ENCODE measurements at places on chromosomes 7 and 10.

- H3K27me3 ChIP-seq, result no peaks in the 10 kb centered on the region
- no peak for DNase-seq
- no peaks in the 10 kb centered on the region for H3K36me3 ChIP-seq
Observed at GRCh38 chr7:152641384-152641783, 34.6 kb downstream of the XRCC2 start.

GRCh38 chr10:3782146-3782450, 2.9 kb downstream of the KLF6 start:
- peaks cover 36% of the 10 kb centered on the region for H3K4me1 ChIP-seq
- H3K4me3 ChIP-seq, result peak overlapping the region; percentile 82
- DNase-seq, result no peak
- H3K27ac ChIP-seq, result peak overlapping the region; percentile 99

DNA sequence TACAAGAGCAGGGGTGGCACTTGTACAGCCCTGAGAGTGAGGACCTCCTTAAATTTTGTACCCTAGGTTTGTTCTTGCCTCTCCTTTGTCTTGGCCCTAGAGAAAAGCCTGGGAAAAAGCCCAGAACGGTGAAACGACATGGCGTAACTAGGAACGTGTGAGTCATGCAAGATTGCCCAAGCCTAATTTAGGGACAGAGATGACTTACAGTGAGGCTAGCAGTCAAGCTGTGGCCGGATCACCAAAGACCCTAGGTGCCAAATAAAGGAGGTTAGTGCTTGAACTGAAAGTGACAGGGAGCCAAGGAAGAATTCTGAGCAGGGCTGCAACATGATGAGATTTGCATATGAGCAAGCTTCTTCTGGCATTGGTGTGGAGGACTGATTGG, 25.1 kb downstream of the TBXAS1 start:
- H3K4me1 ChIP-seq, result peaks cover 27% of the 10 kb centered on the region
- no peak for DNase-seq
- no peak overlapping the region for H3K4me3 ChIP-seq
- no peaks in the 10 kb centered on the region for H3K36me3 ChIP-seq
- H3K27me3 ChIP-seq, result no peaks in the 10 kb centered on the region

DNA sequence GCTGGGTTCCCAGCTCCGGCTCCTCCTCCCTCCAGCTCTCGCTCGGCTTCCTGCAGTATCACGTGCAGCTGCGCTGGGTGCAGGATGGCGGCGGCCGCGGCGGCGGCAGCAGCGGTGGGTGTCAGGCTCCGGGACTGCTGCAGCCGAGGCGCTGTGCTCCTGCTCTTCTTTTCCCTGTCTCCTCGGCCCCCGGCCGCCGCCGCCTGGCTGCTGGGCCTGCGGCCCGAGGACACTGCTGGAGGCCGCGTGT, at the start of gene CNNM1:
Gene CNNM1 (plus strand): TSS at position 53 of the 250 bp plus-strand sequence. CDS start 32 bp downstream, at position 85.
- no peaks in the 10 kb centered on the region for H3K36me3 ChIP-seq
- H3K27ac ChIP-seq, result no peak within 1 kb of the TSS
- no peak for DNase-seq
- peaks cover 12% of the 10 kb centered on the region for H3K4me1 ChIP-seq

- no peaks in the 10 kb centered on the region for H3K27me3 ChIP-seq
- DNase-seq, result no peak
- no peaks in the 10 kb centered on the region for H3K4me1 ChIP-seq
- no peaks in the 10 kb centered on the region for H3K36me3 ChIP-seq
- no peak overlapping the region for H3K27ac ChIP-seq
Observed at GRCh38 chr10:10368951-10369576, 648.6 kb upstream of the CELF2 start.

DNA sequence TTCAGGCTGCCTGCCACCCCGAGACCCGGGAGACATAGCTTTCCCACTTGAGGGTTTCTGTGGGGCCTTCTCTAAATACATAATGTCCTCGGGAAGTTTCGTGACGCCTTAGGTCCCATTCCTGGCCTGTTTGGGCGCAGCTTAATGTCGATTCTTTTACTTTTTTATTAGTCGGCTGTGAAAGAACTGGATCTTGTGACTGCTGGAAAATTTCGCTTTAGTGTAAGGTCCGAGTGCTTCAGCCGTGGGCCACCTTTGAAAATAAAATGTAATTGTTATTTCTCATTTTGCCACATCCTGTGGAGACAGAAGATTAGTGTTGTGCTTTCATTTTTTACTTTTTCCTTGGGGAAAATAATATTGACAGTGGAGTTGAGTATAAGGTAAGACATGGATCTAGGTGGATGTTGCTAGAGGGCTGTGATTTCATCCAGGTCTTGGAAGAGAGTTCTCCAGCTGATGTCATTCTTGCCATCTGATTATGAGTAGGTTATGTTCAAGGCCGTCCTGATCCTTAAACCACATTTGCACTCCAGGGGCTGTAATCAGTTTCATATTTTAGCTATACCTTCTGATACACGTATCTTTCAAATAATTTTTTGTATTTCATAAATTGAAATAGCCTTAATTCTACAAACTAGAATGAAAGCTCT, 830 bp downstream of the RAB18 start:
- H3K36me3 ChIP-seq, result no peaks in the 10 kb centered on the region
- H3K4me3 ChIP-seq, result peak overlapping the region; percentile 89
- no peak for DNase-seq
- H3K27ac ChIP-seq, result peak overlapping the region; percentile 94
- peaks cover 67% of the 10 kb centered on the region for H3K4me1 ChIP-seq
- no peaks in the 10 kb centered on the region for H3K27me3 ChIP-seq

GRCh38 chr7:37323966-37324365, 124.7 kb downstream of the ELMO1 start:
- no peaks in the 10 kb centered on the region for H3K36me3 ChIP-seq
- H3K4me1 ChIP-seq, result no peaks in the 10 kb centered on the region
- H3K27me3 ChIP-seq, result no peaks in the 10 kb centered on the region
- H3K27ac ChIP-seq, result no peak overlapping the region
- no peak overlapping the region for H3K4me3 ChIP-seq

DNA sequence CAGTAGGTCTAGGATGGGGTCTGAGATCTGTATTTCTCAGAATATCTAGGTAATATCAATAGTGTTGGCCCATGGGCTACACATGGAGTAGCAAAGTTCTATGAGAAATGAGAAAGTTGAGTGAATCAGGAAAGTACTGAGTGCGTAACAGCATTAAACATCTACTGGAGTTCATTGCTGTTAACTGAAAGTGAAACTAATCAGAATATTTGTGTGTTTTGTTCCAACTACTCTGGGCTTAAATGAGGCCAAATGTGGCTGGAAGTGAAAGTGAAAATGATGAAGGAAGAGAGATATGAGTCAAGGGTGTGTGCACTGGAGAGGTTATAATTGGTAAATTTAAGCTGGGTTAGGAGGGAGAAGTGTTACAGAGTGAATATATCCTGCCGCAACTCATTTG, 46.5 kb downstream of the TMEM106B start:
- H3K27me3 ChIP-seq, result no peaks in the 10 kb centered on the region
- H3K4me1 ChIP-seq, result no peaks in the 10 kb centered on the region
- H3K4me3 ChIP-seq, result no peak overlapping the region
- H3K36me3 ChIP-seq, result no peaks in the 10 kb centered on the region
- peak overlapping the region; percentile 28 for H3K27ac ChIP-seq

- H3K4me3 ChIP-seq, result no peak overlapping the region
- no peaks in the 10 kb centered on the region for H3K4me1 ChIP-seq
- H3K27me3 ChIP-seq, result no peaks in the 10 kb centered on the region
- no peaks in the 10 kb centered on the region for H3K36me3 ChIP-seq
- DNase-seq, result no peak
- H3K27ac ChIP-seq, result no peak overlapping the region
Observed at GRCh38 chr10:3570855-3571266, 214.1 kb downstream of the KLF6 start.

GRCh38 chr7:81081616-81082015, 162.8 kb upstream of the SEMA3C start:
- H3K27ac ChIP-seq, result no peak overlapping the region
- no peaks in the 10 kb centered on the region for H3K4me1 ChIP-seq
- DNase-seq, result no peak
- no peaks in the 10 kb centered on the region for H3K27me3 ChIP-seq
- no peaks in the 10 kb centered on the region for H3K36me3 ChIP-seq
- no peak overlapping the region for H3K4me3 ChIP-seq

- H3K27me3 ChIP-seq, result no peaks in the 10 kb centered on the region
- H3K36me3 ChIP-seq, result peaks cover 79% of the 10 kb centered on the region
- no peak for DNase-seq
Observed at GRCh38 chr10:26714415-26715136, 17.1 kb downstream of the PDSS1 start.

- DNase-seq, result no peak
- H3K27ac ChIP-seq, result no peak overlapping the region
- peaks cover 7% of the 10 kb centered on the region for H3K4me1 ChIP-seq
- no peaks in the 10 kb centered on the region for H3K27me3 ChIP-seq
- H3K4me3 ChIP-seq, result no peak overlapping the region
Observed at GRCh38 chr7:131325179-131325840, 2.4 kb upstream of the MKLN1 start.

DNA sequence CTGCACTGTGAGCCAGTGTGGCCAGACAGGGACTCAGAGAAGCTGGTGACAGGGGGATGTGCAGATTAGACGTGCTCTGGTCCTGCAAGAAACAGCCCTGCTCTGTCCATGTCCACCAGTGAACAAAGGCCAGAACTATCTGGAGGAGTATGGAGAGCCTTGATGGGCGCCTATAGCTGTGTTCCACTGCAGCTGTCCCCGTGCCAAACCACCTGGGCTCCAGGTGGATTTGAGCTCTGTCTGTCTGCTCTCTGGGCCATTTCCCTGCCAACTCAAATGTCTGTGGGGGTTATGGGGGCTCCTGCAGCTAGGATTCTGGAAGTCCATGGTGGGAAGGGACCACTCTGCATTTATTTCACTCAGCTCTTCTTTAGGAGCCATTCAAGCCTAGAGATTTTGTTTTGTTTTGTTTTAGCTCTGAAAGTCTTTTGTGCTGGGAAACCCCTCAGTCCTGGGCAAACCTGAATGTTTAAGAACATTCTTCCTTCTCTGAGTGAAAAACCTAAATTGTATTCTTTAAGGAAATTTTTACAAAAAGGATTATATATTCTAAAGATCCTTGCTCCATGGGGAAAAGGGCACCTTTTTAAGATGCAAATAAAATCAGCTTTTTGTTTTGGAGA, 1039.5 kb upstream of the SORCS1 start:
- no peaks in the 10 kb centered on the region for H3K27me3 ChIP-seq
- H3K27ac ChIP-seq, result no peak overlapping the region
- H3K4me1 ChIP-seq, result no peaks in the 10 kb centered on the region
- H3K36me3 ChIP-seq, result no peaks in the 10 kb centered on the region

- H3K27me3 ChIP-seq, result peaks cover 4% of the 10 kb centered on the region
- DNase-seq, result no peak
- H3K27ac ChIP-seq, result no peak overlapping the region
- no peaks in the 10 kb centered on the region for H3K36me3 ChIP-seq
Observed at GRCh38 chr7:158206341-158206740, 381.3 kb downstream of the PTPRN2 start.

GRCh38 chr10:4006858-4007257, 221.8 kb upstream of the KLF6 start:
- no peak for DNase-seq
- no peaks in the 10 kb centered on the region for H3K4me1 ChIP-seq
- no peaks in the 10 kb centered on the region for H3K27me3 ChIP-seq
- H3K4me3 ChIP-seq, result no peak overlapping the region
- no peaks in the 10 kb centered on the region for H3K36me3 ChIP-seq

DNA sequence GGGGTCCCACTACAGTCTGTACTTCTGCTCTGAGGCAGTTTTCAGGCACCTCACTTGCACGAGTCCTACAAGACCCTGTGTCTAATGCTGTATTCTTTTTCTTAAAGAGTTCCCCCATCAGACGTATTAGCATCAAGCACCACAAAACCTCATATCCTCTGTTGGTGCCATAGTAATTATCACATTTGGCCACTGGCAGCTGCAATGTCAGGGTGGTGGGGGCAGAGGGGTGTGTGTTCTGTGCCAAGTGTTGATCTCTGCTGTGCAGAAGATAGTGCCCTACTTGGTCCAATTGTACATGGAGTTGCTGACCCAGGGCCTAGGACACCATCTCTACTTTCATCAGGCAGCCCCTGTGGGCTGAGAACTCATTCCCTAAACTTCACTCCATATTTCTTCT, 20.0 kb upstream of the JAZF1 start:
- no peak overlapping the region for H3K4me3 ChIP-seq
- no peak overlapping the region for H3K27ac ChIP-seq
- H3K36me3 ChIP-seq, result no peaks in the 10 kb centered on the region
- no peaks in the 10 kb centered on the region for H3K4me1 ChIP-seq

- H3K36me3 ChIP-seq, result no peaks in the 10 kb centered on the region
- H3K4me3 ChIP-seq, result no peak overlapping the region
- no peaks in the 10 kb centered on the region for H3K27me3 ChIP-seq
- no peaks in the 10 kb centered on the region for H3K4me1 ChIP-seq
- H3K27ac ChIP-seq, result no peak overlapping the region
Observed at GRCh38 chr7:79093421-79093820, 360.0 kb downstream of the MAGI2 start.

DNA sequence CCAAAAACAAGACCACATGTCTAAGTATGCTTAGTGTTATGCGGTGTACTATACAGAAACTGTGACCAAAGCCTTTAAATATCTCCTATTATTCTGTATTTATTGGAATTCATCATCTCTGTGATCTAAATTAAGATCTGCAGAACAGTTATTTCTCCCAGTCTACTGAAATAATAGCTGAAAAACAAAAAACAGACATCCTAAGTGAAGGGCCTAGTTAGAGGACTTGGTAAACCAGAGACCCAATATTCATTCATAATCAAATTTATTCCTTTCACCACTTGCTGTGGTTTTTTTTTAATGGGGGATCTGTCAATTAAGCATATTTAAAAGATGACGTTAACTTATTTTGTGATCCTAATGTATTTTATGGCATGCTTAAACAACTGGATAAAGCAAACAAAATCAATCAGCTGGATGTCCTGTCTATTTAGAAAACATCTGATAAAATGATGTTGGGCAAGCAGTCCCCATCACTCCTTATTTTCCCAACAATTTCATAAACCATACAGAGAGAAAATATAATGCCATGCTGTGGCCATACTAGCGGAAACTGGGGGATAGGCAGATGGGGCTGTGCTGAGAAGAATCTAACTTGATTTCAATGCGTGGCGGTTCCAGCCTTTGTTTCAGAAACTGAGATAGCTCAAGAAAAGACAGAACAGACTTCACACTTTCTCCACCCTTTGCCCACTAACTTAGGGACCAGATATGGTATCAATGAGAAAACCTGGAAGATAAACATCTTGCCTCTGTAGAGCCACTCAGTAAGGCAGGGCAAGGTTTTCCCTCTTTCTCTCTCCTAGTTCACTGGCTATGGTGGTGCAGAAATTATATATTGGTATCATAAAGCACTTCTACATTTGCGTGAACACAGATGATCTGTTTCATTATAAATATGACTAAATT, 32.9 kb downstream of the ICA1 start:
- no peaks in the 10 kb centered on the region for H3K4me1 ChIP-seq
- H3K4me3 ChIP-seq, result no peak overlapping the region
- no peaks in the 10 kb centered on the region for H3K27me3 ChIP-seq
- H3K36me3 ChIP-seq, result no peaks in the 10 kb centered on the region
